ENCODE measurements at places on chromosomes 6 and 20.

DNA sequence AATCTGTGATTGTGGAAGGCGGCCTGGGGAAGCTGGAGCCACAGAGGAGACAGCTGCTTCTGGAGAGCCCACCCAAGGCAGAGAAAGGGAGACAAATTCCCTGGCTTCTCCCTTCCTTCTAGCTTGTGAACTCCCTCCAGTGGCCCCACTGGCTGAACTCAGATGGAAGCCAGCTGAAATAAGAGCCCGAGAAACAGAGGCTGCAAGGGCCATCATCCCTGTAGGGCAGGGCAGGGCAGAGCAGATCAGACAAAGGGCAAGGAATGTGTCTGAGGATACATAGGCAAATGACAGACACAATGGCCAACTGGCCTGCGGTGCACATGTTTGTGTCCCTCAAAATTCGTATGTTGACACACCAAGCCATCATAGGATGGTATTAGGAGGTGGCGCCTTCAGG, 25.3 kb downstream of the MDFI start:
- no peak for DNase-seq

DNA sequence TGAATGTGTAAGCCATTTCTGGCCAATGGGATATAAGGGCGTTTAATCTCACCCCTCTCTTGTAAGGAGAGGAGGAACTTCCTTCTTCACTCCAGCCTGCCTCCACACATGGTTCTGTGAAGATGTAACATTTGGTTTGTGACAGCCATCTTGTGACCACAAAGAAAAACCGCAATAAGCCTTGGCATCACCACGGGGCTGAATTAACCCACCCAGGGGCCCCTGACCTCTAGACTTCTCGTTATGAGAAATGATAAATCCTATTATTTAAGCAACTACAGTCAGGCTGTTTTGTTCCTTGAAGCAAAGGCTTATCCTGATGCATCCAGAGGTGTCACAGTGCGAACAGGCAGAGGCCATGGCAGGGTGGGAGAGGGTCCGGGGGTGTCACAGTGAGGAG, 139.7 kb downstream of the CDC5L start:
- DNase-seq = no peak

DNA sequence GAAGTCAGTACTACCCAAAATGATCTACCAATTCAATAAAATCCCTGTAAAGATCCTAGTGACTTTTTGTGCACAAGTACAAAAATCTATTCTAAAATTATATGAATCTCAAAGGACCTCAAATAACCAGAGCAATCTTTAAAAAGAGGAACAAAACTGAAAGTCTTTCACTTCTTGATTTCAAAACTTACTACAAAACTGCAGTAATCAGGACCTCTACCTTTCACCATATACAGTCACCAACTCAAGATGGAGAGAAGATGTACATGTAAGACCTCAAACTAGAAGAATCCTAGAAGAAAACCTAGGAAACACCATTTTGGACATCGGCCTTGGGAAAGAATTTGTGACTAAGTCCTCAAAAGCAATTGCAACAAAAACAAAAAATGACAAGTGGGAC, 109.5 kb upstream of the CD93 start:
- DNase-seq = peak; percentile 22

DNA sequence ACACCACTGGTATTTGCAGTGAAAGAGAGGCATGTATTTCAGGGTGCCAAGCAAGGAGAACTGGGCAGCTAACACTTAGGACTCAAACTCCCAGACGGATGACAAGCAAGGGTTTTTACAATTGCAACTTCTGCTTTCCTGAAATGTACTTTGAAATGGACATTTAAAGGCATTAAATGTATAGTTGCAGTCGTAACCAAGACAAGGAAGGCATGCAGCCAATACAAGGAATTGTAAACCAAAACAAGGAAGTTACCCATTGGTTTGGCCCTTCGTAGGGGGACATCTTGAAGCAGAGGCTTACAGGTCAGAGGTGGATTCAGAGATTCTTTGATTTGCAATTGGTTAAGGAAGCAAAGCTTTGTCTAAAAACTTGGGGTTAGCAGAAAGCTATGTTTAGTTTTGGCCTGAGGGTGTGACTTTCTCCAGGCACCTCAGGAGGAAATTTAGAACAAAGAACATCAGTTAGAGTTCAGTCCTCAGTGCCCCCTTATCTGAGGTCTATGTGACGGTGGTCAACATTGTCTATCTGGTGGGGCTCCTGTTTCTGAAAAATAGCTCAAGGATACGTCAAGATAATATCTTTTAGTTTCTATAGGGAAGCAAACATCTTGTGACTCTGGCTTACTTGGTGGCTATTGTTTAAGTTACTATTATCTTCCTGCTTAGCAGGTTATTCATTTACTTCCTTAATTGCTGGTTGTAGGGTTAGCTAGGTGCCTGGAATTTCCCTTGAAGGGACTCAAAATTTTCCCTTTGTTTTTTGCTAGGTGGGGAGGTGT, 266.0 kb downstream of the CD83 start:
- no peak for DNase-seq

DNA sequence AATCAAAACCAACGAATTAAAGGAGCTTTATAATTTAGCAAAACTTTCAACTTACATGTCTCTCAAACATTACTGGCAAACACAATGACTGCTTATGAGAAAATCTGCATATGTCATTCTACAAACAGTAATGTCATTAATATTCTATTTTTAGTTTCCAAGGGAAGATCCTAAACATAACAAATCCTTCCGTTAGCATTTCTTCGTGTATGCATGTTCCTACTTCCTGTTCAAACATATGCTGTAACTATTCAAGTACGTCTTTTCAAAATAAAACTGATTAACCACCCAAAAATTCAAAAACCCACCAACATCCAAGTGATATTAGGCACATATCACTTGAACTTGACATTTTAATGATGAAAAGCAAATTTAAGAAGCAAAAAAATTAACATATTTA, 131.3 kb downstream of the HACE1 start:
- no peak for DNase-seq

GRCh38 chr6:135137826-135138225, 43.3 kb upstream of the MYB start:
- DNase-seq = no peak

DNA sequence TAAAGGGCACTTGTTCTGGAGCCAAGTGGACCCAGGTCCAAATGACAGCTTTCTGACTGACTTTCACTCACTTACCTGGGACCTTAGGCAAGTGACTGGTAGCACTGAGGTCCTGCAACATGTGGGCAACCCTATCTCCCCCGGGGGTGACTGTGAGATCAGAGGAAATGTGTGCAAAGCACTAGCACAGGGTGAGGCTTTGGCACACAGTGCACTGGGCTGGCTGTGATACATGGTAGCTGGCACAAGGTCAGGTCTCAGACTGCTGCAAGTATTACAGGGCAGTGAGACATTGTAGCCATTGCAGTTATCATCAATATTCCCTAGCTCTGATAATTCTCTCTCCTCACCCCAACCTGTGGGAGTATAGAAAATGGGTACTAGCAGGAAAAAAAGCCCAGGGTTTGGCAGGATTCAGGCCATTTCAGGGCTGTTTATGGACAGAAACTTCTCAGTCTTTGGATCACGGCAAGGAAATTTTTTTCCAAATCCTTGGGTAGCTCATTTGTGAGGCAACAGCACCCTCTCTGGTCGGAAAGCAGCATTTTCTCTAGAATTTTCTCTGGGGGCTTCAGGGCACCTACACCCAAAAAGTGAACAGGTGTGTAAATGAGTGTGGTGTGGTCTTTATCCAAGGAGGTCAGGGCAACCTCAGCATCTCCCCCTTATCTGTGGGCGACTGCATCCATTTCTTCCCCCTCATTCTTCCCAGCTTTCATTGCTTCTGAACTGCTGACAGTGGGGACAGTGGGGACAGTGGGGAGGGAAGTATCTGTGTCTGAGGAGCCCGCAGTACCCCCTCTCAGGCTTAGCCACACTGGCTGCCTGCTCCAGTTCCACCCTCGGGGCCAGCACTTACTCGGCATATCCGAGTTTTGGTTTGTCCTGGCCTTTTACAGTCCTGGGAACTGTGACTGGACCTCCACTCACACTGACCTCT, 148.7 kb upstream of the PHACTR3 start:
- DNase-seq = peak; percentile 3

GRCh38 chr20:63119963-63120807, 95.7 kb downstream of the YTHDF1 start:
- no peak for DNase-seq

DNA sequence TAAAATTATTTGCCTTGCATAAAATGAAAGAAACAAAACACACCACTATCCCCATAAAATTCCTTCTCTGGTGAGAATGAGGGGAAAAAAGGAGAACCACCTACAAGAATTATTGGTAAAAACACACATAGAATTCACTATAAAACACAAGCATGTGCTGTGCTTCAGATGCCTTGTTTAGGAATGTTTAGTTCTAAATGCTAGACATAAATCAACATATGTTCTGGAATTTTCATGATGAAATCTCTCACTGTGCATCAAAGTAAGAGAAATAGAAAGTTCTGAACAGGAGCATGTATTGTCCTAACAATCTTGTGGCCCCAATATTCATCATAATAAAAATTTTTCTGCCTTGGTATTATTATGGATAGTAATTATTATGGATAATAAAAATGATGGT, 111.0 kb downstream of the PLCB4 start:
- no peak for DNase-seq

DNA sequence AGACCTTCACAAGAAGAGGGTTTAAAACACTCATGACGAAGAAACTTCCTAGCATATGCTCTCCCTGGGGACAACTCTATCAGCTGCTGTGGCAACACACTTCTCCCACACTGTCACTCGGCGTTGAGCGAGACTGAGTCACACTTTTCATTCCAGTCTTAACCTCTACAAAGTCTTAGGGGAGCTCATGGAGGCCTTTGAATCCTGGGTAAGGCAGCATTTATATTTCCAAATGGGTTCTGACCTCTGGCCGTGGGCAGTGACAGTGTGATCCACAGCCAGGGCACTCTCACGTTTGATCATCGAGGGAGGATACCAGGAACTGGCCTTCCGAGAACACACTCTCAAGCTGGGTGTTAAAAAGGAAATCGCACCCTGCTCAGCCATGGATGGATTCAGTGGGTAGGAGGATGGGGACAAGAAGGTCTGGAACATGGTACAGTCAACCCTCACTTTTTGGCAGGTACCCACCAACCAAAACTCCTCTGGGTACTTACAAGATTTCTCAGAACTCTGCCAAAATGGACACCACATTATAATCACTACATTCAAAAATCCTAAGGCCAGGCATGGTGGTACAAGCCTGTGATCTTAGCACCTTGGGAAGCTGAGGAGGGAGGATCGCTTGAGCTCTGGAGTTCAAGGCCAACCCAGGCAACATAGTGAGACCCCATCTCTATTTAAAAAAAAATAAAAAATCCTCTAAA, 19.6 kb downstream of the RRBP1 start:
- DNase-seq = peak; percentile 40

DNA sequence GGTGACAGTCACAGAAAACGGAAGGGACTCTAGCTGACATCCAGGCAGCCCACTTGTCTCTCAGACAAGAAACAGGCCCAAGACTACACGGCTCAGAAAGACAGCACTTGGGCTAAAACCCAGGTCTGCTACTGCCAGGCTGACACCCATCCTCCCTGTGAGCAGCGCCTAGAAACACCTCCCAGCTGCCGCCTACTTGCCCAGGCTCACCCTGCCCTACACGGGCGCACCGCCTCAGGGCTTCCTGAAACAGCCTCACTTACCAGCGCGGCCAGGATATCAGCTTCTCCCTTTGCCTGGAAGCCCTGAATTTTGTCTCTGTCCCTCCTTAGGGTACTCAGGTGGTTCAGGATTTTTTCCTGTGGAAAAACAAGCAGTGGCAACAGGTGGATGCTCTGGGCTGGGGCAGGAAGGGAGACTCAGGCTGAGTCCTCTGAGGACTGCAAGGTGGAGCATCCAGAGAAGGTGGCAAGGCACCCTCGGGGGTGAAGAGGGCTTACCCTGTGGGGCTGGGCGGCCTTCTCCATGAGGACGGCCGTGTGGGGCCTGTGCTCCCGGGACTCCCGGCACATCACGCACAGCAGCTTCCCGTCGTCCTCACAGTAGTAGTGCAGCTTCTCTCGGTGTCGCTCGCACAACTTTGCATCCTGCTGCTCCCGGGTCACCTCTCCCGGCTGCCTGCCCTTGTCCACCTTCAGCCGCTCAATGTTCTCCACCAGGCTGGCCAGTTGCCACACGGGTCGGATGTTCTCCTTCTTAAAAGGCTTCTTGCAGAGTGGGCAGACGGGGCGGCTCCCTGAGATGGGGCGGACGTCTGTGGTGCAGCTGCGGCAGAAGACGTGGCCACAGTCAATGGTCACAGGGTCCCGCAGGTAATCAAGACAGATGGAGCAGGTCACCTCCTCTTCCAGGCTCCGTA, 14.8 kb downstream of the TRIM26 start:
- DNase-seq = no peak

GRCh38 chr6:120805276-120805675, 529.0 kb downstream of the TBC1D32 start:
- no peak for DNase-seq

DNA sequence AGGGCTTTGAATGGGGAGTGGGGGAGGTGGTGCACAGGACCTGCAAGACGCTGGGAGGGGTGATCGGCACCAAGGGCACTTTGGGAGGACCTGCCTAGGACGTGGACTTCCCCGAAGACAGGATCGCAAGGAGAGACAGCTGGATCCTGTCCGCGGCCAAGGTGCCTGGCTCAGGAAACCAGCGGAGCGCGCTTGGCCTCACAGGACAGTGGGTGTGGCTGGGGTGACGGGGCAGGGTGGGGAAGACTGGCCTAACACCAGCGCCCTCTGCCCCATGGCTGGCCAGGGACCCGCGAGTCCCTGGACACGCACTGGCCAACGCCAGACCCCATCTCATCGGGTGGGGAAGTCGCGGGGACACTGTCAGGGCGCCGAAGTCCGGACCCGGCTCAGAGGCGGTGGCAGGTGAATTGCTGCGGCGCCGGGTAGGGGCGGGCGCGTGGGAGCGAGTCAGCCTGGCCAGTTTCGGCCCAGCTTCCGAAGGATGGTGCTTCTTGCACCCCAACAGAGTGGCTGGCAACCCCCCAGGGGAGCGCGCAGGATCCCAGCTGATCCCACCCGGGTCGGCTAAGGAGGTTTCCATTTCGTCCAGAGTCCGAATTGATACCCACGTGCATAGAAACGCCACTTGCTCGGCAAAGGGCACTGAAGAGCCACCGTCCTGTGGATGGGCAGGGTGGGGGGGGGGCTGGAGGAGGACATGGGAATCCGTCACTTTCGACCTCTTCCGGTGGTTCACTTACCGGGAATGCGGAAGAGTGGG, 785 bp upstream of the THBD start:
- DNase-seq = no peak

DNA sequence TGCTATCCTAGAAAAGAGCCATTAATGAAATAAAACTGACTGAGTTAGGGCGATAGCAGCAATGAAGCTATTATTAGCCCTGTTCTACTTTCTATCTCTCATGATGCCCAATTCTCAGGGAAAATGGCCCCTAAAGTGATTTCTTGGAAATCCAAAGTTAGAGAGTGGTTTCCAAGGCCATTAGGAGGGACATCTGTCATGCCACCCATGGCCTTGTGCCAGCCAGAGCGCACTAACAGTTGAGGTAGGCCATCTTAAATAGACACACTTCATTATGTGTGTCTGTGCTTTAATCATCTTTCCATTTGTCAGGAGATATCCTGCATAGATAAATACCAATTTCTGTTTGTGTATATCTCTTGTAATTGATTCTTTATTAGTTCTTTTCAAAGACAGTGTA, 261.6 kb downstream of the NRN1 start:
- DNase-seq = no peak
